ENCODE measurements at places on chromosomes 16 and 17.

- DNase-seq, result no peak
These were observed 21.9 kb downstream of the CNGB1 start for GRCh38 chr16:57949013-57949412.

DNA sequence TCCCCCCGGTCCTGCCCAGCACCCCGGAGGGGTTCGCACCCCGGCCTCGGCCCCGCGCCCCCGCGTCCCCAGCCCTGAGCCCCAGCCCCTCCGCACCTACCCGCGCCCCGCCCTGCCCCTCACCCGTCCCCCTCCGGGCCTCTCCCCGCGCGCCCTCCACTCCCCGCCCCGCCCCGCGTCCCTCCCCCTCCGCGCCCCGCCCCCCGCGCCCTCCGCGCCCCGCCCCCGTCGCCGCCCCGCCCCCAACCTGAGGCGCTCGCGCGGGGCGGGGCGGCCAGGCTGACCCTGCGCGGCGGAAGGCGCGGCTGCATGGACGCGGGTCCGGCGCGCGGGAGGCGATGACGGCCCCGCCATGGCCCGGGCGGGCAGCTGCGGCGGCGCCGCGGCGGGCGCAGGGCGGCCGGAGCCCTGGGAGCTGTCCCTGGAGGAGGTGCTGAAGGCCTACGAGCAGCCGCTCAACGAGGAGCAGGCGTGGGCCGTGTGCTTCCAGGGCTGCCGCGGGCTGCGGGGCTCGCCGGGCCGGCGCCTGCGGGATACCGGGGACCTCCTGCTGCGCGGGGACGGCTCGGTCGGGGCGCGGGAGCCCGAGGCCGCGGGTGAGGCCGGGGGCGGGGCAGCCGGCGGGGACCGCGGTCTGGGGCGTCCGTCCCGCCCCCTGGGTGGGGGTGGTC, at the start of gene SPIRE2:
Gene SPIRE2, plus strand, starts transcription at position 277 of the 671 bp plus-strand sequence. Its CDS starts 76 bp downstream, at position 353.
- peak; percentile 86 for DNase-seq

- peak; percentile 94 for DNase-seq
These were observed 1.9 kb downstream of the PMP22 start for GRCh38 chr17:15263206-15263579.

DNA sequence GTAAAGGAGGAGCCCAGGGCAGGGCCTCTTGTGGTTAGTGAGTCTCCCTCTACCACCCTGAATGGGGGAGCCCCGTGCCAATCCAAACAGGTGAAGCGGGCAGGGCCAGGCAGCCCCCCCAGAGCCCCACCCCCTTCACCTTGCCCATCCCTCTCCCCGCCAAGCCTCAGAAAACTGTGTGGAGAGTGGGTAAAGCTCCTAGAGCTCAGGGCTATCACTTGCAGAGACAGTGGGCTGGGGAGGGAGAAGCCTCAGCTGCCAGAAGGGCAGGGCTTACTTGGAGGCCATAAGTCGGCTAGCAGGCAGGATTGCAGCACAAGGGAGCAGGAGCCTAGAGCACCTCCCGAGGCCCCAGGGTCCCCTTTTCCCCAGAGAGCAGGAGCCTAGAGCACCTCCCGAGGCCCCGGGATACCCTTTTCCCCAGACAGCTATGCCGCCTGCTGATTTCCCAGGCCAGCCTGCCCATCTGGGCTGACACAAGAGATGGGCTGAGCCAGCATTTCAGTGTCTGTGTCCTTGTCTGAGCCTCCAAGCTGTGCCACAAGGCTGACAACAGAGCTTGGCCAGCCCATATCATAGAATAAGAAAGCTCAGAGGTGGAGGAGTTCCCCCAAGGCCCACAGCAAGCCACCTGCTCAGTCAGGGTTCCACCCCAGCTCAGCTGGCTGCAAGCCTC, 6.7 kb upstream of the KRT14 start:
- no peak for DNase-seq

GRCh38 chr17:38667099-38667786, 7.5 kb downstream of the EPOP start:
- peak; percentile 77 for DNase-seq

- DNase-seq, result no peak
These were observed 7.6 kb downstream of the MYO18A start for GRCh38 chr17:29172589-29172988.

GRCh38 chr17:18344021-18344420, 19.3 kb downstream of the SHMT1 start:
- no peak for DNase-seq

DNA sequence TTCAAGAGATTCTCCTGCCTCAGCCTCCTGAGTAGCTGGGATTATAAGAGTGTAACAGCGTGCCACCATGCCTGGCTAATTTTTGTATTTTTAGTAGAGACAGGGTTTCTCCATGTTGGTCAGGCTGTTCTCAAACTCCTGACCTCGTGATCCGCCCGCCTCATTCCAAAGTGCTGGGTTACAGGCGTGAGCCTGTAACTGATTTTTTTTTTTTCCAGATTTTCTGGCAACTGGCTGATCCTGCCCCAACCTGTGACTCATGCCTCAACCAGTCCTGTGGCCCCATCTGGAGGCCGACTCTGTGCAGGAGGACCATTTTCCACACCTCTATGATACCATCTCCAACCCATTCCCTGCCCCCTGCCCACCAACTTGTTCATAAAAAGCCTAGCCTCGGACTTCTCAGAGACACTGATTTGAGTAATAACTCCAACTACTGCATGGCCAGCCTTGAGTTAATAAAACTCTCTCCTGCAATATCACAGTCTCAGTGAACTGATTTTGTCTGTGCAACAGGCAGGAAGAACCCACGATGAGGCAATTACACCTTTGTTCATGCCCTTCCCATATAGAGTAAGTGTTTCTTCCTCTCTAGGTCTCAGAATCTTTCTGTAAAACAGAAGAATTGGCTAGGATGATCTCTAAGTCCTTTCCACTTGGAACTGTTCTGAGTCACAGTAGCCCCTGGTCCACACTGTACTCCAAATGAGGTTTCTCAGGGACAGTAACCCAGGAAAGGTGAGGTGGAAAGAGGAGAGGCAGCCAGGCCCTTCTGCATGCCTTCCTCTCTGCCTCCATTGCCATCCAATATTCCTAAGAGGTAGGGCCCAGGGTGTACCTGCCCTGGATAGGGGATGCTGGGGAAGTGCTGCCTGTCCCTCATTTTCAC, 8.8 kb upstream of the CNOT1 start:
- peak; percentile 25 for DNase-seq

DNA sequence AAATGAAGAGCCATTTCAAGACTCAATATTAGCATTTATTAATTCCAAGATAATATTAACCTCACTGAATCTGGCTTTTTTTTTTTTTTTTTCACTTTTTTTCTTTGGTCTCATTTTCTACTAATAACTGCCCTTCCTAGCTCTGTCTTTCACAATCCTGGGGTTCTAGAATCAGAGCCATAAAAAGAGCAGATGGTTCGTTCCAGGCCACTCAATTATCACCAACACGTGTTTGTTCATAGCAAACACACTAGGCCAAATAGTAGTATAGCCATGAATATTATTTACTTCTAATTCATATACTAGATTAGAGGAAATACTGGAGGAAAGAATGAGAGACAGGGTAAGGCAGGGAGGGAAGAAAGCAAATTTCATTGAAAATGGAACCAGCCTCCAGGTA, 39.8 kb downstream of the TEX2 start:
- no peak for DNase-seq

Data from femur (tissue), 1 donor.